Colonic mucosa (tissue), 4 donors: ENCODE measurements at places on chromosomes 1 and 21.
A peak's percentile ranks its signal among the peaks of the same experiment; 100 is the strongest.

DNA sequence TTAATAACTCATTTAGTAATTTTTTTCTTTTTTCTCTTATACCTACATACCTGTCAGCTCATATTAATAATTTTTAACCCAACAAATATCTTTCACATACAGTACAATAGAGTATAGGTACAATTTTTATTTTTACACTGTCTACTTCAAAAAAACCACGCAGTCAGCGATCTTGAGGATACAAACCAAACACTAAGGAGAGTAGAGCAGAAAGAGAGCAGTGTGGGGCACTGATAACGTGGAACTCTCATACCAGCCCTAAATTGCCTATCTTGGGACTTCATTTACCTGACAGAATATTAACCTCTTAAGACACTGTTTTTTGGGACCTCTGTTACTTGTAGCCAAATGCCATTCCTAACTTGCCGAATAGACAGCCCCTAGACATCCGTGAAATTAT is 5.5 kb downstream of the TRMT1L start:
- no peak overlapping the region for H3K27ac ChIP-seq
- no peak overlapping the region for H3K4me3 ChIP-seq
- DNase-seq: no peak
- H3K36me3 ChIP-seq: peaks cover 3% of the 10 kb centered on the region
- no peaks in the 10 kb centered on the region for H3K27me3 ChIP-seq

- H3K27ac ChIP-seq: no peak overlapping the region
- H3K27me3 ChIP-seq: no peaks in the 10 kb centered on the region
- H3K4me3 ChIP-seq: no peak overlapping the region
- H3K4me1 ChIP-seq: no peaks in the 10 kb centered on the region
- peak; percentile 43 for DNase-seq
- no peaks in the 10 kb centered on the region for H3K36me3 ChIP-seq
These were observed 64.6 kb upstream of the FMN2 start for GRCh38 chr1:240027059-240027462.

DNA sequence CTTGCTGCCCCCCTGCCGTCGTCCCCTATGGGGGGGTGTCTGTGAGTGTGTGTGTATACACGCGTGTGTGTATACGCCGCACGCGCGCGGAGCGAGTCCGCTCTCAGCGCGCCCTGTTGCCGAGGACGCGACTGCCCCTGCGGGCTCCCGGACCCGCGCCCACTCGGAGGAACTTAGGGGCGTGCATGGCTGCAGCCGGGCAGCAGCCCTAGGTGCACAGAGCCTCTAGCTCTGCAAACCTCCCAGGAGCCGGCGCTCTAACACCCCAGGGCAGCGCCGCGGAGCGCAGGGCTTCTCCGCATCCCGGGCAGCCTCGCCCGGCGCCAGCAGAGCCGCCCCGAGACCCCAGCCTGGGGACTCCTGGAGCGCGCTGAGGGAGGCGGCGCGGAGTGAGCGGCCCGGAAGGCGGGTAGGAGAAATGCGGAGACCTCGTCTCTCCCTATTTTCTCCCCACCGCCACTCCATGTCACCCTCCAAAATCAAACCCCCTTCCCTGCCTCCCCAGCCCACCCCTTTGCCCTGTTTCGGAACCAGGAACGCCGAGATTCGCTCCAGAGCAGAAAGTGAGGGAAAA is 574 bp downstream of the ITPKB start:
- DNase-seq: peak; percentile 37
- no peaks in the 10 kb centered on the region for H3K4me1 ChIP-seq
- peak overlapping the region; percentile 77 for H3K4me3 ChIP-seq
- H3K27ac ChIP-seq: peak overlapping the region; percentile 79

- DNase-seq: no peak
- H3K4me1 ChIP-seq: no peaks in the 10 kb centered on the region
- no peak overlapping the region for H3K4me3 ChIP-seq
- no peaks in the 10 kb centered on the region for H3K27me3 ChIP-seq
These were observed 20.9 kb upstream of the HSPA13 start for GRCh38 chr21:14403681-14404318.

DNA sequence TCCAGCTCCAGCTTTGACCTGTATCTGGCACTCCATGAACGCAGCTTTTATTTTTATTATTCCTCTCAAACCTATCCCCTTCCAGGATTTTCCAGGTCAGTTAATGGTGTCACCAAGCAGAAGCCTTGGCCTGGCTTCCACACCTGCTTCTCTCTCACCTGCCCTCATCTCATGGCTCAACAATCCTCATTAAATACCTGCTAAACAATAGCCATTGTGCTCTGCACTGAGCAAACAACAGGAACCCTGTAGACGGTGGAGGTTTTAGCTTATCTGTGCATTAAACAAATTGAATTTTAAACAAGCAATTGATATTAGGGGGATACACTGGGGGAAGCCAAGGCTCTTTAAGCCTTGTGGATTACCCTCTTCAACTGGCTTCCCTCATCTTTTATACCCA is 15.3 kb downstream of the PYCR2 start:
- peaks cover 7% of the 10 kb centered on the region for H3K4me1 ChIP-seq
- no peak overlapping the region for H3K27ac ChIP-seq
- no peaks in the 10 kb centered on the region for H3K36me3 ChIP-seq
- no peak for DNase-seq
- no peak overlapping the region for H3K4me3 ChIP-seq

DNA sequence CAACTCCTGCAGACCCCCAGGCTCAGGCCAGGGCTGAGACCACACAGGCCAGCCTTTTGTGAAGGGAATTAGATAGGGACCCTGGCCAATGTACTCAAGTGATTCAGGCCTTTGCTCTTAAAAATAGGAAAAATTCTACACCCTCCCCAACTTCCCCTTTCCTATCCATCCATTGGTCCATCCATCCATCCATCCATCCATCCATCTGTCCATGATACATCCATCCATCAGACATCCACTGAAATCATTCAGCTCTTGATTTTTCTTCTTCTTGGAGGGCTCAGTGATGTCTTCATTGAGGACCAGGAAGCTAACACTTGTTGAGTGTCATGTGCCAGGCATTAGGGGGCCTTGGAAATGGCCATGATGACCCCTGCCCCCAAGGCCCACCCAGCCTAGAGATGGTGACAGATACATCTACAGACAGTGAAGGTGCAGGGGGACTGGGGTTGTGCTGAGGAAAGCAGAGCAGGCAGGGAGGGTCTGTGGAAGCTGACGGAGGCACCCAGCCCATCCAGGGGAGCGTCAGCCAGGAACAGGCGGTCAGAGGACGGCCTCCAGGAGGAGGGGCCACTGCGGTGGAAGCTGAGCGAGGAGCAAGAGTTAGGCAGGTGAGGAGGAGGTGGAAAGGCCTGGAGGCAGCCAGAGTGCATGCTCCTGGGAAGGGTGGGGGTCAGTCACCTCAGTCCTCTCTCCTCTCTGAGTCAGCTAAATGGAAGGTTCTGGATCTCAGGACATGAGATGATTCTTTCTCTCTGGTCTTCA is 81.9 kb downstream of the EPHB2 start:
- peaks cover 18% of the 10 kb centered on the region for H3K4me1 ChIP-seq
- no peaks in the 10 kb centered on the region for H3K36me3 ChIP-seq
- no peak overlapping the region for H3K27ac ChIP-seq
- H3K27me3 ChIP-seq: no peaks in the 10 kb centered on the region

DNA sequence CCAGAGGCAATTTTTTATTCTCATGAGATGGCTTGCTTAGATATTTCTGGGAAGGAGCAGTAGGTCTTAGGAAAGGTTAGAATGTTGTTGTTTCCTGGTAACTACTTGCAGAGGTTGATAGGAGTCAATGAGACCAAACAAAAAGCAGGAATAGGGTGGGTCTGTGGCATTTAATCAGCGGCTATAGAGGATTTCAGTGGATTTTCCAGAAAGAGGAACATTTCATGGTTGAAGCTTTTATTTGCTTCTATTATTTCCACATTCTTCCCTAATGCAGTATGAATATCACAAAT is 111.3 kb upstream of the PALMD start:
- H3K4me1 ChIP-seq: no peaks in the 10 kb centered on the region
- no peak overlapping the region for H3K27ac ChIP-seq
- no peak overlapping the region for H3K4me3 ChIP-seq
- no peaks in the 10 kb centered on the region for H3K27me3 ChIP-seq
- H3K36me3 ChIP-seq: no peaks in the 10 kb centered on the region
- no peak for DNase-seq

DNA sequence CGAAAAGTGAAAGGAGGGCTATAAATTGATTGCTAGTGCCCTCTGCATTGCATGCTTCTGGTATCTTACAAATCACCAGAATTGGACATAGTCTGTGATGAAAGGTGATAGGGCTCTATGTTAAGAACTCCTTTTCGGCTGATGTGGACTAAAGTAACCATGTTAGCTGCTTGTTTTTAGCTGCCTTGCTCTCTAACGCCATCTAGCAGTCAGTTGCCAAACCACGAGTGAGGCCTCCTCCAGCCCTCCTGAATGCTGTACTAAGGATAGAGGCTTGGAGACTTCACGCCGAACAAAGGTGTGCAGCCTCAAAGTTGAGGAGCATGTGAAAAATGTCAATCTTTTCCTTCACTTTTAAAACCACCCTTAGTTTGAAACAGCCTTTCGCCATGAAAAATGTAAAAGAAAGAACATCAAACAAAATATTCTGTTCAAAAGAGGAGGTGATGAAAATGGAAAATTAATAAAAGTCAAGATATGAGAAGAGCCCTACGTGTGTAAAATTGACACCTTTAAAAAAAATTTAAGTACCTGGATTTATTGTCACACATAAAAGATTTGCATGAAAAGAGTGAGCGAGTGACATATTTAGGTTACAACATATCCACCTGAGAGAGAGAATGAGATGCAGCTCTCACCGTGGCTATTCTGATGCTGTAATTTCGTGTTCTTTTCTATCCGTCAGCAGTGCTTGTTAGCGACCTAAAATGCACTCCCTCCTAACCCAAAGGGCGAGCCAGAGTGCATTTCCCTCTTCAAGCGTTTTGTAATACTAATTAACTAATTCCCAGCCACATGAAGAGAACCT is 8.1 kb downstream of the LRRC53 start:
- H3K4me3 ChIP-seq: no peak overlapping the region
- no peaks in the 10 kb centered on the region for H3K36me3 ChIP-seq
- H3K4me1 ChIP-seq: no peaks in the 10 kb centered on the region
- H3K27ac ChIP-seq: no peak overlapping the region

GRCh38 chr1:116127848-116128540 is 16.8 kb downstream of the MAB21L3 start:
- no peak overlapping the region for H3K27ac ChIP-seq
- no peaks in the 10 kb centered on the region for H3K4me1 ChIP-seq
- no peak overlapping the region for H3K4me3 ChIP-seq
- DNase-seq: no peak

GRCh38 chr1:94961988-94962387 is 35.1 kb upstream of the CNN3 start:
- DNase-seq: no peak
- no peaks in the 10 kb centered on the region for H3K27me3 ChIP-seq
- H3K4me3 ChIP-seq: no peak overlapping the region
- no peaks in the 10 kb centered on the region for H3K4me1 ChIP-seq
- no peak overlapping the region for H3K27ac ChIP-seq

GRCh38 chr1:10122926-10123325 is 87.4 kb upstream of the KIF1B start:
- DNase-seq: no peak
- H3K36me3 ChIP-seq: no peaks in the 10 kb centered on the region
- no peaks in the 10 kb centered on the region for H3K27me3 ChIP-seq
- H3K4me1 ChIP-seq: no peaks in the 10 kb centered on the region
- H3K27ac ChIP-seq: no peak overlapping the region

DNA sequence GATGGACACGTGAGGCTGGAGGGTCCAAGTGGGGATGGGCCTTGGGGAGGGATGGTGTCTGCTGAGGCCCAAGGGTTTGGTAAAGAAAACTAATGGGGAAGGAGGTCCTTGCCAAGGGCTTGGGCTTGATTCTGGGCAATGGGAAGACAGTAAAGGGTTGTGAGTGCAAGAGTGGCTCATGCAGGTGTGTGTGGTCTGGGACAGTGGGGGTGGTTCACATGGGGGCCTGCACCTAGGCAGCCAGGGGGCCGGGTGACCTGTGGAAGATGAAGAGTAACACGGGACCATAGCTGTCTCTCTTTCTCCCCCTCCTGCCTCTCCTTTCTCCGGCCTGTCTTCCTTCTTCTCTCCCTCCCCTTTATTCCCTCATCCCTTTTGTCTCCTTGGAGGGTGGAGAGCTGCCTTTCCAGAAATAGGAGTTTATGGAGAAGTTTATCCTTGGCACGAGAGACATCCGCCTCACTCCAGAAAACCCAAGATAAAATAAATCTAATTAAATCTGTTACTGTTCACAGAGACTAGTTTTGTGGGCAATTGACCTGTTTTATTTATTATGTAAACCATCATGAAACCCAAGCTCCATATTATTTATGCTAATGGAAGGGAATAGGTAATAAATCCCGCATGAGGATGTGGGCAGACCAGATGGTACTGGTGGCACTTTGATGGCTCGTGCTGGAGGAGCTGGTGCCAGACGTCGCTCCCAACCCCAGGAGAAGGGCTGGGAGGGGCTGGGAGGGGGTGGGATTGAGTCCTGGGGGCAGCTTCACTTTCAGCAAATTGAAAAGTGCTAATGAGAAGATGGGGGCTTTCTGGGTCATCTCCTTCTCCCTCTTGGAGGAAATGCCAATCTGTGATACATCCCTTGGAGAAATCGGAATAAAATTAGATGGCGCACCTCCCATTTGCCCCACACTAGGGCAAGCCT is 272.9 kb upstream of the CSF3R start:
- DNase-seq: no peak
- no peaks in the 10 kb centered on the region for H3K4me1 ChIP-seq
- no peaks in the 10 kb centered on the region for H3K36me3 ChIP-seq
- no peak overlapping the region for H3K4me3 ChIP-seq

- no peaks in the 10 kb centered on the region for H3K36me3 ChIP-seq
- no peaks in the 10 kb centered on the region for H3K27me3 ChIP-seq
- no peaks in the 10 kb centered on the region for H3K4me1 ChIP-seq
These were observed 3.7 kb upstream of the SEC16B start for GRCh38 chr1:177973585-177973984.

DNA sequence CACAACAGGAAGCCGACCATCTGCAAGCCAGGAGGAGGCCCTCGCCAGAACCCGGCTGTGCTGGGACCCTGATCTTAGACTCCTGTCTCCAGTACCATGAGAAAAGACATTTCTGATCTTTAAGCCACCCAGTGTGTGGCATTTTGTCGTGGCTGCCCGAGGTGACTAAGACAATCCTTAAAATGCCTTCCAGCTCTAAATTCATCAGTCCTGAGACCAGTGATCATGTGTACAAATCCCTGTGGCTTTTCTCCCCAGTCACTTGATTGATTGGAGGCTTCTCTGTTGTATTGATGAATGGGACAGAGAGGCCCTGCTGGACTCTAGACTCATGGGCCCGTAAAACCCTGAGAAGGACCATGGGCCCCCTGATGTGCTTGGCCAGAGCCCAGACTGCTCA is 36.1 kb downstream of the B3GALT5 start:
- no peaks in the 10 kb centered on the region for H3K36me3 ChIP-seq
- no peaks in the 10 kb centered on the region for H3K4me1 ChIP-seq
- no peak overlapping the region for H3K4me3 ChIP-seq
- H3K27ac ChIP-seq: no peak overlapping the region

DNA sequence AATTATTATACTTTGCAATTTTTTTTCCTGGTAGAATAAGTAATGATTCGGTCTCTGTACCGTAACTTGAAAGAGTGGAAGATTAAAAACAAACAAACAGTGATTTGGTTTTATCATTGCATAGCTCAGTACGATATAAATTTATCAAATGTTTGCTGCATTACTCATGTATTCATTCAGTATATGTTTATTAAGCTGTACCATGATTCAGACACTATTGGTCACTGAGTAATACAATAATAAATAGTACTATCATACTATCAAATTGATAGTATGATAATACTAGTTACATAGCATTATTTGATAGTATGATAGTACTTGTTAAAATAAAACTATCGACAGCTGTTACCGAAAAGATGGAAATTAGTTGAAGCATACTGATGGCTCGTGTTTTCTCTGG is 12.1 kb downstream of the CENPF start:
- DNase-seq: no peak
- no peak overlapping the region for H3K4me3 ChIP-seq
- H3K27me3 ChIP-seq: no peaks in the 10 kb centered on the region
- no peaks in the 10 kb centered on the region for H3K4me1 ChIP-seq
- H3K36me3 ChIP-seq: no peaks in the 10 kb centered on the region
- no peak overlapping the region for H3K27ac ChIP-seq
